ENCODE measurements at places on chromosomes 2 and 18. TPM values are rescaled to one million over a fixed set of nuclear protein-coding genes. Genes with fewer than 3 reads are reported as not detected.

GPR155 gene
- 14.5 TPM for total RNA-seq

TLX2 gene
- total RNA-seq = not detected

GYPC gene
- total RNA-seq = 179 TPM

CRIM1 gene
- total RNA-seq = 12.6 TPM

PSMA8 gene
- total RNA-seq = 3.6 TPM

NGEF gene
- total RNA-seq = not detected

LIPG gene
- 0.64 TPM for total RNA-seq

MCM6 gene
- total RNA-seq = 229 TPM

UGT1A8 gene
- total RNA-seq = not detected

MC5R gene
- not detected for total RNA-seq

METTL5 gene
- 115 TPM for total RNA-seq

CERKL gene
- 0.06 TPM for total RNA-seq

FIGN gene
- not detected for total RNA-seq

LRRC30 gene
- total RNA-seq = not detected

PROM2 gene
- 0.30 TPM for total RNA-seq

KRTCAP3 gene
- total RNA-seq = 9.9 TPM

DQX1 gene
- 0.16 TPM for total RNA-seq

LGALSL gene
- total RNA-seq = 4.0 TPM

CRACDL gene
- 0.33 TPM for total RNA-seq

EVA1A gene
- total RNA-seq = 0.36 TPM

SLC8A1 gene
- total RNA-seq = 0.31 TPM

All from activated naive CD8-positive, alpha-beta T cell treated with anti-CD3 and anti-CD28 coated beads for 36 hours (primary cell).